ENCODE measurements at places on chromosomes 7 and 10. TPM values are rescaled to one million over a fixed set of nuclear protein-coding genes. Genes with fewer than 3 reads are reported as not detected.

DNA sequence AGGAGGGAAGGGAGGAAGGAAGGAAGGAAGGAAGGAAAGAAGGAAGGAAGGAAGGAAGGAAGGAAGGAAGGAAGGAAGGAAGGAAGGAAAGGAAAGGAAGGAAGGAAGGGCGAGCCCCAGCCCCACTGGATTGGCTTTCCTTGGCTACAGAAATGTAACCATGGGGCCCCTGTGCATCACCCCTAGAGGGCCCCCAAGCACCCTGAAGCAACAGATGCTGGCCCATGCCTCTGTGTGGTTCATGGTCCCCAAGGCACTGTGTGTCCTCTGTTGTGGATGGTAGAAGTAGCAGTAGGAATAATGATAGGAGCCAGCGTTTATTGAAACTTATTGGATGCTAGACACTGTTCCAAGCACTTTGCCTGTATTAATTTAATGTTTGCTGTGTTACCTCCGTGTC lies 116.6 kb upstream of the MACROH2A2 start:
- H3K36me3 ChIP-seq, result no peaks in the 10 kb centered on the region
- no peak overlapping the region for H3K4me3 ChIP-seq
- no peaks in the 10 kb centered on the region for H3K4me1 ChIP-seq
- H3K27me3 ChIP-seq, result peaks cover 8% of the 10 kb centered on the region

GRCh38 chr10:122165484-122166276 lies 105.4 kb upstream of the BTBD16 start:
- no peaks in the 10 kb centered on the region for H3K4me1 ChIP-seq
- no peak overlapping the region for H3K4me3 ChIP-seq
- H3K27ac ChIP-seq, result no peak overlapping the region
- DNase-seq, result no peak
- H3K27me3 ChIP-seq, result no peaks in the 10 kb centered on the region
- no peaks in the 10 kb centered on the region for H3K36me3 ChIP-seq

DNA sequence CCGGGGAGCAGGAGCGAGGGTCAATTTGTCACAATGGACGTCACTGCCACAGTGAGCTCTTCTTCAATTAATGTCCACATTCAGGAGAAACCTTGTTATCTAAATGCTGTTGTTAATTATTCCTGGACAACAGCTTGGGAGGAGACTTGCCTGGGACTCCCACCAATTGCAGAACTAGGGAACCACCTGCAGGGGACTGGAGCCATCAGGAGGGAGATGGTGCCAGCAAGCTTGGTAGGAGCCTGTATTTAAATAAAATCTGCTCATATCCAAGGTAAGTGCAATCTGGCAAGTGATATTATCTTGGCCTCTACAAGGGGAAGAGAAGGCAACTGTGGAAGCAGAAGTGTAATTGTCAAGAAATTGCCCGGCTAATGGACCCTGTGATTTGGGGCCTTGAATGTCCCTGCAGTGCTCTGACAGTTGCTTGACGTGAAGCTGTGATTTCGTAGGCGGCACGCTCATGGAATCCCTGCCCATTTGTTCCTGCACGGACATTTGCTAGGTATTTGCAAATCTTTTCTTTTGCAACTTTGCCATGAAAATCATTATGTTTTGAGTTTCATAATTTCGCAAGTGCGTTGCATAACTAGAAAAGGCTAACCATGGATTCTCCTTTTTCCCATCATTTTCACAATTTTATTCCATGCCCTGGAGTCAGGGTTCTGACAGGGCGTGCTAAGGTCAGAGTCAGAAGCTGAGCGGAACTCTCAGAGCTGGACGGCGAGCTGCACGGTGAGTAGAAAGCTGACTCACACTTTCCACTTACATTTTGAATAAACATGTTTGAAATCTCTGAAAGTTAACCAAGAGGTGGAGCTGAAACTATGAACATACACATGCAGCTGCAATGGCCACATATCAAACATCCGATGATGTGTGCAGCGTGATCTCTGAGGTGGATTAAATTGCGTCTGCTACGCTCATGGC lies 84.9 kb upstream of the TCERG1L start:
- H3K4me1 ChIP-seq, result no peaks in the 10 kb centered on the region
- no peak overlapping the region for H3K27ac ChIP-seq
- DNase-seq, result no peak
- H3K36me3 ChIP-seq, result no peaks in the 10 kb centered on the region
- peaks cover 23% of the 10 kb centered on the region for H3K27me3 ChIP-seq
- no peak overlapping the region for H3K4me3 ChIP-seq

GRCh38 chr7:33044401-33044718 lies 18.2 kb downstream of the NT5C3A start:
- H3K4me1 ChIP-seq, result peaks cover 46% of the 10 kb centered on the region
- no peak for DNase-seq
- no peaks in the 10 kb centered on the region for H3K36me3 ChIP-seq
- peak overlapping the region; percentile 33 for H3K4me3 ChIP-seq
- peak overlapping the region; percentile 88 for H3K27ac ChIP-seq
- no peaks in the 10 kb centered on the region for H3K27me3 ChIP-seq

DNA sequence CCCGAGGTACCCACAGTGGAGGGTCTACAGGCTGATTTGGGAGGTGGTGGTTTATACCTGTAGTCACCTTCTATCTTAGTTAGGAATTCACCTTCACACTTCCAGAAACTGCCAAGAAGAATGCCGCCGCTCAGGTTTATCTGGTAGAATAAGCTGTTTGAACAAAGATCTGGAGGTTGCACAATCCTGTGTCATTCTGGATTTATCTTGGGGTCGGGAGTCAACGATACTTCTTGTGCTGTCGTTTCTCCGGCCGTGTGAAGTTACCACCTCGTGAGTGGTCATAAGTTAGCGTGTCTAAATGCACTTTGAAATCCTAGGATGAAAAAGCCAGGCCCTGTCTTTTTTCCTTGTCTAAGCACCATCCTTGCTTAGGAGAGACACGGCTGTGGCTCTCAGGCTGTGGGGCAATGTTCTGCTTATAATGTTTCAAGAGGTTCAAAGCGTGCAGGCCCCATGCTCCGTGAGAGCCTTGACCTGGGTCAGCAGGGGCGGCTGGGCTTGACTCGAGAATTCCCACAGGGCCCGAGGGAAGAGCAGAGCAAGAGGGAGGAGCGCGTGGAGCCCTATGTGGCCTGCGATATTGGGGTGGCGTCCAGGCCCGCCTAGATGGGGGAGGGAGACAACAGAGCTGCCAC lies 35.5 kb downstream of the GRIFIN start:
- no peak for DNase-seq
- no peaks in the 10 kb centered on the region for H3K36me3 ChIP-seq
- no peak overlapping the region for H3K4me3 ChIP-seq
- peaks cover 4% of the 10 kb centered on the region for H3K4me1 ChIP-seq
- no peak overlapping the region for H3K27ac ChIP-seq
- no peaks in the 10 kb centered on the region for H3K27me3 ChIP-seq

DNA sequence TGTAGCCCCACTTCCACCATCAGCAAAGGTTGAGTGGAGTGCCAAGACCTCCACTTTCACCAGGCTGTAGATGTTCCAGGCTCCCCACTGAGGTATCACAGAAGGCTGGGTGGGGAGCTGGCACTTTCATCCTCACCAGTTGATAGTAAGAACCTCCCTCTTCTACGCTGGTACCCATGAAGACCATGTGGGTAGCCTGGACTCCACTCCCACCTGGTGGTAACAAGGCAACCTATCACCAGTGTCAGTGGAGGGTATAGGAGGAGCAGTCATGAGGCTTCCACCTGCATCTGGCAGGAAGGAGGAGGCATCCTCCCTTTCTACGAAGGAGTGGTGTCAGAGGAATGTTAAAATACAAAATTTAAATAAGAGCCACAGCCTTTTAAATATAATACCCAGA lies 4.4 kb downstream of the SMIM30 start:
- H3K4me3 ChIP-seq, result no peak overlapping the region
- H3K27ac ChIP-seq, result no peak overlapping the region
- H3K36me3 ChIP-seq, result no peaks in the 10 kb centered on the region
- H3K27me3 ChIP-seq, result no peaks in the 10 kb centered on the region

- no peaks in the 10 kb centered on the region for H3K27me3 ChIP-seq
- H3K4me3 ChIP-seq, result no peak overlapping the region
- no peak overlapping the region for H3K27ac ChIP-seq
- H3K36me3 ChIP-seq, result no peaks in the 10 kb centered on the region
- peaks cover 15% of the 10 kb centered on the region for H3K4me1 ChIP-seq
Measured at GRCh38 chr10:50575477-50576244, 48.1 kb downstream of the SGMS1 start.

- H3K27ac ChIP-seq, result no peak overlapping the region
- no peak overlapping the region for H3K4me3 ChIP-seq
- no peak for DNase-seq
- H3K4me1 ChIP-seq, result peaks cover 15% of the 10 kb centered on the region
- H3K27me3 ChIP-seq, result no peaks in the 10 kb centered on the region
Measured at GRCh38 chr7:2719007-2719406, 31.0 kb downstream of the AMZ1 start.

DNA sequence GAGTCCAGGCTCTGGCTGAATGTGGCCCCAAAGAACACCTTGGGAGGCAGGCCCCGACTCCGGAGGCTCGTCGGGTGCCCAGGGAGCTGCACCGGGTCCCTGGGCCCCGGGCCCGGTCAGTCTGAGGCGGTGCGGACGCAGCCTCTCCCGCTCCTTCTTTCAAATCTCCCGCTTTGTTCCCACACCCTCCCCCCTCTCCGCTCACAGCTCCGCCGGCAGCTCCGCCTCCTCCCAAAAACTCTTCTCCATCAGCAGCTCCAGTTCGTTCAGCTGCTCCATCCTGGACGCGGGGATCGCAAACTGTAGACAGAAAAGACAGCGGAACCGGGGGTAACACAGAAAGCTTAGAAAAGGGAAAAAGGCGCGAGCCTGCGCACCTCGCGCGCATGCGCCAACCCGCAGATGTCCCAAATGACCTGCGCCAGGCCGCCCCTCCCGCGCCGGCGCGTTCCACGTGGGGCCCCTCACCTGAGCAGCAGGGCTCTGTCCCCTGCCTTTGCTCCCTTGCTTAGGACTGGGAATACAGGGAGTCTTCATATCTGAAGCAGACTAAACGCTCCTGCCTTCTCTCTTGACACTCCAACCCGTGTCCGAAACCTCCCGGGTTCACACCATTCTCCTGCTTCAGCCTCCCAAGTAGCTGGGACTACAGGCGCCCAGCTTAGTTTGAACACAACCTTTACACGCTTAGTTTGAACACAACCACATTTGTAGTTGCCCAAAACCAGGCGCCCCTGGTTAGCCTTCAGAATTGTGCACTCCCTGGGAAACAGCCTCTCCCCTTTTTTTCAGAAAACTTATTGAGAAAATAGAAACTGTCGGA lies at the start of gene DNA2:
Gene DNA2, minus strand, starts transcription at position 388 of the 823 bp plus-strand sequence. Its CDS starts 109 bp downstream, at position 279.
- peaks cover 10% of the 10 kb centered on the region for H3K4me1 ChIP-seq

GRCh38 chr7:93559639-93560491 lies 14.7 kb downstream of the CALCR start:
- no peak overlapping the region for H3K4me3 ChIP-seq
- H3K27ac ChIP-seq, result no peak overlapping the region
- no peaks in the 10 kb centered on the region for H3K36me3 ChIP-seq
- no peak for DNase-seq

GRCh38 chr10:129078346-129078745 lies 388.7 kb upstream of the MGMT start:
- no peak for DNase-seq
- H3K36me3 ChIP-seq, result no peaks in the 10 kb centered on the region
- H3K27ac ChIP-seq, result no peak overlapping the region
- no peak overlapping the region for H3K4me3 ChIP-seq
- H3K4me1 ChIP-seq, result no peaks in the 10 kb centered on the region

Gene TFEC
- total RNA-seq, result not detected

Gene SP4
- total RNA-seq, result 10.4 TPM

All from Panc1 (cell line).